NCI-H2171 (cell line): ENCODE measurements at places on chromosomes 11 and 22.

- DNase-seq: no peak
These were observed 2.1 kb downstream of the ESS2 start for GRCh38 chr22:19142394-19142793.

DNA sequence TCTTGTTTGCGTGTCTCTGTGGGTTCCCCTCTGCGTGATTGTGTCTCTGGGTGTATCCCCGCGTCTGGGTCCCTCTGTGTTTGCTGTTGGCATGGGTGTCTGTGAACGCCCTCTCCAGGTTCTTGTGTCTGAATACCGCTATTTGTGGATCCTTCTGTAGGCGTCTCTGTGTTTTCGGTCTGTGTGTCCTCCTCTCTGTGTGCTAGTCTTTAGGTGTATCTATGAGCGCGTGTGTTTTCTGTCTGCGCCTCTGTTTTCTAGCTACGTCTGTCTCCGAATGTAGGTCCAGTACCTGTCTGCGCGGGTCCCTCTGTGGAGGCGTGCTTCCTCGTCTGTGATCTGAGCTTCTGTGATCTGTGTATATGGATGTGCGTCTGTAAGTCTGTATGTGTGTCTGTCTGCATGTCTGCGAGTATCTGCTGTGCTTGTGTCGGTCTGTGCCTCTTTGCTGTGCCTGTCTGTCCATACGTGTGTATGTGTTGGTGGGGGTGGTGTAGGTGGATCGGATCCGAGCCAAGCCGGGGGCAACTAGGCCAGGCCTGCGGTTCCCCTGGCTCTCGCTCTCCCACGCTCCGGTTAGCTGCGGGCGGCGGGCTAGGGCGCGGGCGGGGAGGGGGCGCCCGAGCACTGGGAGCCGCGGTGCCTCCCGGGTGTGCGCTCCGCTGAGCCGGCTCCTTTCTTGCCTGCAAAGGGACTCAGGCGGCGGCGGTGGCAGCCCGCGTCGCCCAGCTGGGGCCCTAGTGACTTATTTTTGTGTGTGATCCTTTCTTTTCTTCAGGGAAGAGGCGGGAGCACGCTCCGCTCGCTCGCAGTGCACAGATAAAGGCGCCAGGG, 105.3 kb upstream of the E2F8 start:
- DNase-seq: peak; percentile 26

GRCh38 chr22:33793475-33793874, 126.8 kb downstream of the LARGE1 start:
- no peak for DNase-seq

GRCh38 chr22:39316440-39317083, 2.9 kb downstream of the RPL3 start:
- no peak for DNase-seq

DNA sequence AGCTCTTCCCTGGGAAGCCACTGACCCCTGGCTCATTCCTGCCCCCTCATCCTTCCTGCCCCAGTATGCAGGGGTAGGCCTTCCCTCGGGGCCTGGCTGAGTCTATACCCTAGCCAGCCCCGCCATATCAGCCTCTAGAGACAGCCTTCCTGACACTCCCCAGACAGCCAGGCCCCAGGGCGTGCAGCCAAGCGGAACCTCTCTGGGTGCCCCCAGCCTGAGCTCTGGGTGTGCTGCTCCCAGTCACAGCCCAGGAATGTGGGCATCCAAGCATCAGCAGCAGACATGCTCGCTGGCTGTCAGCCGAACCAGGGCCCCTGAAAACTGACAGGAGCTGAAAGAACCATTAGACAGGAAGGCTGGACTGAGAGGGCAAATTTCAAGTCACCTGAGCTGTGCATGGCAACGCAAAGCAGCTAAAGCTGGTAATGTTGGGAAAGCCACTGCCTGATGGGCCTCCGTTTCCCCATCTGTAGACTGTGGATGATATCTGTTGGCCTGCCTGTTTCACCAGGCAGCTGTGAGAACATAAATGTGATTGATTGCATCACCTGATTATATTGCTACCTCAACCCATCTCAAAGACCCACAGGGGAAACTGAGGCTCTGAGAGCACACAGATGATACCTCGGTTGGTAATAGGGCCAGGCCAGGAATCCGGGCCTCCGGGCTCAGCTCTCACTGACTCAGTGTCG, 93.2 kb downstream of the LRRC32 start:
- DNase-seq: no peak

DNA sequence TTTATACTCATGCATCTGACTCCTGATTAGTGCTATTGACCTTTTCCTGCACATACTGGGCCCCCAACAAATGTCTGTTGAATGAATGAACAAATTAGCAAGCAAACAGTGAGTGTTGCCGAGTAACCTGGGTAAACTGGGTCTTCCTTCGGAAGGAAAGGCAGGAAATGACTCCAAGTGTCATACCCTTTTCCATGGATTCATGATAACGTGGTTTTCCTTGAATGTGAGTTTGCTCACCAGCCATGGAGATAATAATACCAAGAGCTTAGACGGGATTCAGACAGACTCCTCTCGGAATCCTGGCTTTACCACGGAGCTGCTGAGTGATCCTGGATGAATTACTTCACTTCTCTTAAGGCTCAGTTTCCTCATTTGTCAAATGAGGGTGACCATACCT, 16.7 kb downstream of the TECTA start:
- DNase-seq: no peak

GRCh38 chr22:25484521-25485315, 79.8 kb upstream of the GRK3 start:
- no peak for DNase-seq

GRCh38 chr11:125994509-125994908, 48.7 kb downstream of the VSIG10L2 start:
- no peak for DNase-seq

- no peak for DNase-seq
These were observed 47.3 kb downstream of the QSER1 start for GRCh38 chr11:32939866-32940265.

- DNase-seq: no peak
These were observed 1013.0 kb downstream of the OPCML start for GRCh38 chr11:132519241-132519815.

DNA sequence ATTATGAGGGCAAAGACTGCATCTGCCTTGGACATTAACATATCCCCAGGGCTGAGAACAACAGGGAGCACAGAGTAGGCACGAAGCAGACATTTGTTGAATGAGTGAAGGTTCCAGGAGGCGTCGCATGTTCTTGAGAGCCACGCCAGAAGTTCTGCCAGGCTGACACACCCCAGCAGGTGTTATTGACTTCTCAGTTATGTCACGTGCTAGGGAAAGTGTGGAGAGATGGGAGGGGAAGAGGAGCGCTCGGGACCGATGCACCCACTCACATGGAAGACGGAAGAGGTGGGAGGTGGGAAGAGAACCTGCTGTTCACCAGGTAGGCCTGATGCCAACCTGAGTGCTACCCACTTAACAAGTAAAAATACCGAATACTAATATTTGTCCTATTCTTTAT, 232.8 kb downstream of the LARGE1 start:
- DNase-seq: no peak

GRCh38 chr11:11427140-11427539, 74.1 kb upstream of the CSNK2A3 start:
- DNase-seq: no peak

- no peak for DNase-seq
These were observed 5.6 kb upstream of the USP28 start for GRCh38 chr11:113880971-113881370.

- DNase-seq: no peak
These were observed 132.6 kb upstream of the HSD17B12 start for GRCh38 chr11:43547889-43548381.

DNA sequence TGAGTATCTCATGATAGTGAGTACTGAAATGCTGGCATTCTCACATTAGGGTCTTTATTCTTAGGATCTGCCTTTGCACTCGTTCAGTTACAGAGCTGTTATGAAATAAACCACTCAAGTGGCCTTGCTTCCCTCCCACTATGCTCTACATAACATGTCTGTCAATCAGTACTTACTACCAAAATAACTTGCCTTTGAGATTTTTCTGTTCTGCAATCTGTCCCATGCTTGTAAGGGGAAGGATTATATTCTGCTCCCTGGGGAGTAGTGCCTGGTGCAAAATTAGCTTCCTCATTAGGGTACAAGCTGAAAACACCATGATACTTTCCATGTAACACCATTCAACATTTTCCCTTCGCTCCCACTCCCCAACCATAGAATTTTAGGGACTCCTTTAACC, 1.9 kb upstream of the GRAP2 start:
- DNase-seq: peak; percentile 71

DNA sequence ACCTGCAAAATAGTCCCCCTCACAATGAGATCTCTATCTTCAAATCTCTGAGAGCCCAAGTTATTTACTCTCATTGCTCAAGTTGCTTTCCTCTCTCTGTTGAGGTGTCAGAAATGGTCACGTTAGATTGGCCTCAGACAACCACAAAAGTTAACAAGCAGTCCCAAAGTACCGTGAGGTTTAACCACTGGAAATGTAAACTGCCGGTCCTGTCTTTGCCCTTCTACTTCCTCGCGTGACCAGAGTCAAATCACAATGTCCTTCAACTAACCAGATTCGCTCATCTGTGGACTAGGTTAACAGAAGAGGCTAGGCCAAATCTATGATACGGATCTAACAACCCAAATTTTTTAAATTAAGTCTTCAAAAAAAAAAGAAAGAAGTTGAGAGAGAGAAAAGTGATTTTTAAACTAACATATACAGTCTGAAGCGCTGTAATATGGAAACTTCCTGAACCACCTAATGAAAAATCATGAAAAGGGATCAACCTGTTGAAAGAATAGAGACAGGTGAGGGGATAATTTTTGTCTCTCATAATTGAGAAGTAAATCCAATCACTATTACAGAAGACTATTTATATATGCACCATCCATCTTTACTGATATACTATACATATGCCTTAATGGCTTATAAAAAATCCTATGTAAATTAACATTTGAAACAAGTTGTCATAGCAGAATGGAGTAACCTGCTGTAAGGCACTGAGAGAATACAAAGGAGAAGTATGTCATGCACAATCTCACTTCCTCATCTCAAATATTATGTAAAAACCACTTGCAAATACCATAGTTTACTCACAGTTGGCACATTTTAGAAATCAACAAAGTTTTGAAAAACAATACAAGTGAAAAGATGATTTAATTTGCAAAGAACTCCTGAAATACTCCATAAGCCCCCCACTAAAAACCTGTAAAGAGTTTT, 3.3 kb upstream of the JAML start:
- no peak for DNase-seq

DNA sequence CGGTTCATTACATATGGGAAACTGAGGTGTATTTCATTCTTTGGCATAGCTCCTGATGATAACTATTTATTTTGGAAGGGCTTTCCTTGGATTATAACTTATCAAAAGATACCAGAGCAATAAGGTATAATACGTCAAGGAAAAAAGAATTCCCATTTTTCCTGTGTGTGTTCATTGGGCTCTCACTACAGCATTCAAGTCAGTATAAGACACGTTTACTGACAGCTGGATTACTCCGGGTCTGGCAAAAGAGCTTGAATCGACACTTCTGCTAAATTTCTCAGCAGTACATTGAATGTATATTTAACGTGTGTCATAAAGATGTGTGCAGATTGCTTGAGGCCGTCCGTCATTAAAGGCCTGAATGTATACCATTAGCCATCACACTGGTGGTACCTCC, 163.4 kb downstream of the NCAM1 start:
- DNase-seq: no peak

DNA sequence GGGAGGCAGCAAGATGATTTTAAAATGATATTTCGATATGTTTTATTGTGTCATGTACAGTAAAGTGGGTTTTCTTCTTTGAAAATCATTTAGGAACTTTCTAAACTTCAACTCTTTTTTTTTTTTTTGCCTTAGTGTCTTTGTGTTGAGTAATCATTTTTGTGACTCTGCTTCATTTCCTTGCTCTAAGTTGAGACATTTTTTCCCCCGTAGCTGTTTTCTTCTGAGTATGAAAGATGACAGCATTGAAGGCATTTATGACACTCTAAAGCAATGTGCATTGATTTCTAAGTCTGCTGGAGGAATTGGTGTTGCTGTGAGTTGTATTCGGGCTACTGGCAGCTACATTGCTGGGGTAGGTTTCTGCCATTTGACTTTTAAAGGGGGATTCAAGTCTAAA, 23.5 kb downstream of the RRM1 start:
- no peak for DNase-seq

GRCh38 chr11:115607621-115608221, 103.5 kb upstream of the CADM1 start:
- DNase-seq: no peak

DNA sequence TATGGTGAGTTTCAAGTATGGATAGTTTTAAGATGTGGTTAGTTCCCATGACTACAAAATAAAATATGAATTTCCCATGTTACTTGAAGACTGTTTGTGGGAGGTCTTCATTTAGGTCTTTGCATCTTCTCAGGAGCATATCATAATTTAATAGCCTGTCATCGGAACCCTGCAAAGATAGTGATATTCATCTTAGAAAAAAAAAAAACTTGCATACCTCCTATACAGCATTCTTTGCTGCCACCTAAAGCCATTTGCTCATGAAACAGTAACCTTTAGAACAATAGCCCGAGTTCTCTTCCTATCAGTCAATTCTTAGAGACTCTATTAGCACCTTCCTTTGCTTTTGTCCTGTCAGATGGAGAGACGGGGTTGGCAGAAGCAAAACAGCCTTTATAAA, 75.3 kb downstream of the ARFGAP2 start:
- no peak for DNase-seq

- no peak for DNase-seq
These were observed 55.5 kb upstream of the CD5 start for GRCh38 chr11:61046833-61047232.

DNA sequence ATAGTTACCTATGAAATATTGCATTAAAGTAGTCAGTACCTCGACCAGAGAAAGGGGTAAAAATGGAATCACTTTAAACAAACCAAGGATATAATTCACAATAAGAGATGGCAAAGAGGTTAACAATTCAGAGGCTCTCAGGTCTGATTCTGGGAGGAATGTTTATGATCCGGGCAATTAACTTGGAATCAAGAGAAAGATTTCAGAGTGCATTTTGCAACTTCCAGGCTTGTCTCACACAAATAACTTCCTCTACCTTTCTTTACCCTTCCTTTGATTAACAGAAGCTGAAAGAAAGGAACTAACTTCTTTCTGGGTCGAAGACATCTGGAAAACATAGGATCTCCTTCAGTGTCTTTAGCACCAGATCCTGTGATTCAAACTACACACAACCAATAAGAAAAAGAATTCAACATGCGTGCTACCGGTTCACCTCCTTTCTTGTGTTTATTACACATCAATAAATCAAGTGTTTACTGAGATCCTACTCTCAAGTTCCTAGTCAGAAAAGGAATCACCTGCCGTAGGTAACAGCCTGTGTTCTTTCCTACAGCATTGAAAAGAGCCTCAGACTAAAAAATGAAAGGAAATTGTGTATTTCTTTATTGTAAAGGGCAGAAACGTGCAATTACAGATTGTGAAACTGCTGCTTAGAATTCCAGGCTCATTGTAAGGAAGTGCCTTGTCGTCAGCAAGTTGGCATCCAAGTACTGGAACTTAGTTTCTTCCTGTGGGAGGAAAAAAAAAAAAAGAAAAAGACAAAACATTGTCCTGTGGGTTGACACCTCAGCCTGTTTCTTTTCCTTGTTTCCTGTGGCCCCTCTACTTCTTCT, 29.5 kb downstream of the CARD18 start:
- DNase-seq: no peak
